ENCODE measurements at places on chromosomes 1 and 21.

DNA sequence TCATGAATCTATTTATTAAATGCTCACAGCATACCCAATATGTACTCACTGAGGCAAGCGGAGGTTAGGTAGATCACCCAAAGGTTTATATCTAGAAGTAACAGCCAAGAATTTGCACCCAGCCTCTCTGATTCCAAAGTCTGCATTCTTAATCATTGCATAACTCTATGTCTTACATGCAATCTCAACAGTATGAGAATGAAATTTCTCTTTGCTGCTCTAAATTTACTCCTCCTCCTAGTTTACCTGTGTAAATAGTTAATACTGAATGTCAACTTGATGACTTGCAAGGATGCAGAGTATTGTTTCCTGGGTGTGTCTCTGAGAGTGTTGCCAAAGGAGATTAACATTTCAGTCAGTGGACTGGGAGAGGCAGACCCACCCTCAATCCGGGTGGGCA is 840.6 kb downstream of the BRINP3 start:
- DNase-seq = no peak

DNA sequence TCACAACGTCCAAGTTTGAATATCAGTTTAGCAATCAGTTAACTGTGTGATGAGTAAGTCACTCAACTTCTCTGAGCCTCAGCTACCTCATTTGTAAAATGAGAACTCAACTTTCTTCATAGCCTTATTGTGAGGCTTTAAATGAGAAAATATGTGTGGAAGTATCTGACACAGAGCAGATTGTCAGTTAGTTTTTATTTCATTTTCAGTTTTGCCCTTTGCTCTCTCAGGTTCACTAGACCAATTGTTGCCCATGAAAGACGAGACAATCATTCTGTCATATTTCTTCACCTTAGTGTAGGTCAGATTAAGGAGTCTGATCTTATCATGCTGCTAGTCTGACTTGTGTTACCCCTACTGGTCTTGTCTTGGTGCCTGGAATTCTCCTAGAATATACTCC is 232.8 kb upstream of the PTBP2 start:
- no peak for DNase-seq

DNA sequence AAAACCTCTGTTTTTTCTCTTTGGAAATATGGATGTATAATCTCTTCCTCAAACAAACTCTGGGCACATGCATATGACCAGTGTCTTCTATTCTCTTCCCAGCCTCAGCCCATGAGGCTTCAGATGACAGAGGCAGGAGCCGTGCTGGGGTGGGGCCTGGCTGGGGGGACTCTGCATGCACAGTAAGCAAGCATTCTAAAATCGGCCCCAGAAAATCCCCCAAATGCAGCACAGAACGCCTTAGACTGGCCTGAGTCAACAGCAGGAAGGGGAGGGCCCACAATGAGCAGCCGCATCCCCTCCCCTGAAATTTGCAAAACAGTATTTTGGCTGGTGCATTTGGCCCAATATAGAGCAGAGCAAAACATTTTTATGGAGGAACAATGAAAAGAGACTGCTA is 47.8 kb downstream of the ITPKB start:
- DNase-seq = no peak

GRCh38 chr1:102790997-102791396 is 317.3 kb downstream of the COL11A1 start:
- DNase-seq = no peak

- DNase-seq = no peak
Measured at GRCh38 chr1:109167001-109167506, 46.7 kb upstream of the SARS1 start.

DNA sequence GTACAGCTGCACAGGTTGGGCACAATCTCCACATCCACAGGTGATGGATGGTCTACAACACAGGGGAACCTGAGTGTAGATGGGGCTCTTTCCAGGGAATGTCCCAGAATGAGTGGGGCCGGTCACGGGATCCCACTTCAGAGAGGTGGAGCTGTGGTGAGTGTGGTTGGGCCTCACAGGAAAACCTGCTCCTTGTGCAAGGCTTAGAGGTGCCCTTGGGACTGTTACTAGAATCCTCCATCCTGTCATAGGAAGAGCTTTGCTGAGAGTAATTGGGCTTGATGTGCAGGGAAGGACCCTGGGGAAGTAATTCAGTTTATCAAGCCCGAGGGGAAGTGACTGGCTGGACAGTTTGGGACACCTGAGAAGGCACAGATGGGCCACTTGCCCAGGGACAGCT is 137.9 kb downstream of the ZSCAN20 start:
- DNase-seq = no peak

- no peak for DNase-seq
Measured at GRCh38 chr21:42193131-42193671, 25.7 kb upstream of the ABCG1 start.

DNA sequence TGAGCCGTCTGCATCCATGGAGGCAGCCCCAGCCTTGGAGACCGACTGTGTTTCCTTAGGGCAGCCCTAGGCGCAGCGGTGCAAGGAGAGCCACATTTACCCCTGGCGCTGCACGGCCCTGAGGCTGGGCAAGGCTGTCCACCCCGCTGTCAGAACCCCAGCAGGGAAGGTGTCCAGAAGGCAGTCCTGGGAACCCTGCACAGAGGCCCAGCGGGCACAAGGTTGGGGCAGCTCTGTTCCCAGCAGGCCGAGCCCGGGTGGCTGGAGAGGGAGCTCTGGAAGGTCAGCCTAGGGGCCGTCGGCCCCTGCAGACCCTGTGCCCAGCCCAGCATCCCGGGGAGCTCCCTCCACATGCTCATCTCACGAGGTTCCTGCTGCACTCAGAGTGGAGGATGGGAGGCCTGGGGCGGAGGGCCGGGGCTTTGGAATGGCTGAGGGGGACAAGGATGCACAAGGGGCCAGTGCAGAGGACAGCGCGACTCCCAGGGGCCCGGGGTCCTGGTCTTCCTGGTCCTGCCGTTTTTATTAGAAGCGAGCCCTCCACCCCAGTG is 19.9 kb upstream of the SAMD11 start:
- DNase-seq = no peak

- DNase-seq = peak; percentile 82
Measured at GRCh38 chr1:107056426-107057196, at the start of gene PRMT6. Gene PRMT6, plus strand, starts transcription at chr1:107056674. Its CDS starts 42 bp downstream, at chr1:107056716.

GRCh38 chr1:81208441-81208840 is 592.3 kb upstream of the ADGRL2 start:
- DNase-seq = no peak

GRCh38 chr1:50272912-50273311 is 150.3 kb downstream of the DMRTA2 start:
- DNase-seq = no peak

DNA sequence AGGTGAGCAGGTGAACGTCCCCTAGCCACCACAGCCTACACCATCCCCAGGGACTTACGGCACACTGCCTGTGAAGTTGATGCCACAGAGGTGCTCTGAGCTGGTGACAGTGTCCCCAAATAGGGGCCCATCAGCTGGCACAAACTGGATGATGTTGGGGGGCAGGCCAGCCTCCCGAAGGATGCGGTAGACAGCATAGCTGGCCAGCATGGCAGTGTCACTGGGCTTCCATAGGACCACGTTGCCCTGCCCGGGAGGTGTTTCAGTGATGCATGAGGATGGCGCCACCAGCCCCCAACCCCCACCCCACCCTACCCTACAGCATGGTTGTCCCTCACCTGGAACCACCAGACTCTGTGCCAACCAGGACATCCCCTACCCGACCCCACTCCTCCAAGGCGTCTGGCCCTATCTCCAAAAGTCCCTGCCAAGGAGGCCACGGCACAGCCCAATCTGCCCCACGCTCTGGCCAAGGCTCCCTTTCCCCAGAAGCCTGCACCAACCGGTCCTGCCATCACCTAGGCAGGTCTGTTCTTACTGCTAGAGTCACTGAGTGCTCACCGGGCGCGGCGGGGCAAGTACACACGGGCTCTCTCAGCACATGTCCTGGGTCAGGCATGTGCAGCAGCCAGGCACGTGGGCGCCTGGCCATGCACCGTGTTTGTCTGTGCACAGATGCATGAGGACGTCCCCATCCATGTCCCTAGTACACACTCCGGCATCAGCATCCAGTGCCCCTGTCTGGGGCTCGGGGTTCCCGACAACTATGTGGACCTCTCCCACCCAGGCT is 20.5 kb downstream of the ALDH4A1 start:
- DNase-seq = no peak

DNA sequence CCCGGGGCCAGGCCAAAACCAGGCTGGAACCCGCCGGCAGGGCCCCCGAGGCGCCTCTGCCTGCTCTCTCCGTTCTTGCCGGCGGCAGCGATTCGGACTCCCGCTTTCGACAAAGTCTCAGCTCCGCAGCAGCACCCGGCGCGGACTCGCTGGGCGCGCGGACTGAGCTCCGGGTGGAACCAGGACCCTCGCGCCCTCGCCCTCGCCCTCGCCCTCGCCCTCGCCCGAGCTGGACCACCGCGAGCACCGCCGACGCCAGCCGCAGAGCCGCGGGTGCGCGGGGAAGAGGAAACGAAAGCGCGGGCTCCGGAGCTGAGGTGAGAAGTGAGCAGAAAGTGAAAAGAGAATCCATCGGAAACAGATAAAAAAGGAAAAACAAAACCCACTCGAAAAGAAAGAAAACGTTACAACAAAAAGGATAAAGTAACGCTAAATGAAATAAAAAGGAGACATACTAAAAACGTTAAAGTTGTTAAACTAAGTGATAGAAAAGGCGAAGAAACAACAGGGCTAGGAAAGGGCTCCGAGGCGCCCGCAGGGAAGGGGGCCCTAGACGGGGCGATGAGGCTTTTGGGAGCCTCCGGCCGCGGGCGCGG is 64.9 kb downstream of the MEF2D start:
- no peak for DNase-seq

DNA sequence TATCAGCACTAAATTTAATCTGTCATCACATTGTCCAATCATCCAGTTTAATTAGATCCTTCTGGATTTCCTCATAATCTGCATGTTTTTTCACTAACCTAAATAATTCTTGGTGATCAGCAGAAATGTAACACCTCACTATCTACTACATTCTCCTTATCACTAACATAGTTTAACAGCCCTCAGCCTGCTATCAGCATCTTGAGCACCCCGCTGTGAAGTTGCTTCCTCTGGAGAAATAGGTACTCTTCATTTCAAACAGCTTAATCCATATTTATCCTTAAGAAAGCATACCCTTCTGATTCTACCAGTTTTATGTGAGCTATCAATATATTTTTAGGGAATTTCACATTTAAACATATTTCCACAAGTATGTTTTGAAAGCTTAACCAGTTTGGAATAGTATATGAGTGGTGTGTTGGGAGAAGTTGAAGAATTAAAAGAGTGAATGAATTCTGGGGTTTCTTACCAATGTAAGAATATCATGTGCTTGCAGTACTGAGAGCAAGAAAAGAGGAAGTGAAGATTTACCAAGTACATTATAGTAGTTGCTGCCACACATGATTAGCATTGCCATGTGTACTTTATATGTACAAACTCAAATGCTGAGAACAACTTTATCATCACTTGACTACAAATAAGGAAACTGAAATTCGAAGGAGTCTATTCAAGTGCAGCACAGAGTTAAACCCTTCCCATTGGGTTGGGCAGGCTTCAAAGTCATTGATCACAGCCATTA is 771.1 kb upstream of the ADGRL4 start:
- no peak for DNase-seq

GRCh38 chr1:19123837-19124236 is 86.2 kb downstream of the UBR4 start:
- DNase-seq = no peak

DNA sequence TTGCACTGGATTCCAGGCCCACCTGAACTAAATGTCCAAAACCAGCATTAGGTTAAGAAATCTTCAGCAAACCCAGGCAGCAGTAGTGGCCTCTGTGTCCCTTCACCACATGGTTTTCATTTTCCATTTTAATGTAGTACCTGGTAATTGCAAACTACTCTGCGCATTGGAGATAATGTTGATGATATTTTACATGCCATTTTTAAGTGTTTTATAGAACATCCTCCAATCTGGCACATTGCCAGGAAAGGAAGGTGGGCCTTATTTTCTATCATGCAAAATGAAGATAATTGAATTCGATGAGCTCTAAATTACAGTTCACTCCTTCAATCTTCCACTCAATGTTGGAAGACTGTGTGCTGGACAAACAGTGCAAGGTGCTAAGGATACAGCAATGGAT is 89.5 kb downstream of the ZC3H11B start:
- no peak for DNase-seq

GRCh38 chr1:235503403-235504121 is 690 bp downstream of the B3GALNT2 start:
- DNase-seq = peak; percentile 24

DNA sequence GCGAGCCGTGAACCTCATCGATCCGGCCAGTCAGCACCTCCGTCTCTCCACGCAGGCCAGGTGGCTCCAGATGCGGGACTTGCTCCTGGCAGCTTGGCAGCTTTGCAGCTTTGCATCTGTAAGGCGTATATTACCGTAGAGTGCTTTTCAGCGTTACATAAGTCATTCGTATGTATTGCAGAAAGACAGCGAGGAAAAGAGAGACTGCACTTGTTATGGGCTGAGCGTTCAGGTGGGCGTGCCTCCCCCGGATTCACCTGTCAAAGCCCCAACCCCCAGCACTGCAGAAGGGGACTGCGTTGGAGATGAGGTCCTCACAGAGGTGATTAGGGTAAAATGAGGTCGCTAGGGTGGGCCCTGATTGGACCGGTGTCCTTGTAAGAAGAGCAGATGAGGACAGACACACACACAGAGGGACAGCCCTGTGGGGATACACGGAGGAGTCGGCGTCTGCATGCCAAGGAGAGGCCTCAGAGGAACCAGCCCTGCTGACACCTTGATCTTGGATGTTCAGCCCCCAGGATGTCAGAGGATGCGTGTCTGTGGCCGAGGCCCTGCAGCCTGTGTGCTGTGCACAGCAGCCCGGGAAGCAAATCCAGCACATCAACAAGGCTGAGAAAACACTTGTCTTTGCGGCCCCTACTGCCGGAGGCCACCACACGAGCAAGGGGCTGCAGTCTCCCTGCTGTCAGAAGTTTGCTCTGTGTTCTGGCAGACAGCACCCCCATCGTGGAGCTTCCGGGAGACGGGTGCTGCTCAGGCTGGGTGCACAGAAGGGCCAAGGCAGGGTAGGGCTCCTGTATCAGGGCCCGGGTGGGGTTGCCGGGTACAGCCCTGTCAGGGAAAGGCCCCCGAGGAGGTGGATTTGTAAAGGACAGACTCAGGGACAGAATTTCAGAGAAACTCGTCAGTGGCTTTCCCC is 10.9 kb upstream of the AGPAT3 start:
- DNase-seq = no peak

DNA sequence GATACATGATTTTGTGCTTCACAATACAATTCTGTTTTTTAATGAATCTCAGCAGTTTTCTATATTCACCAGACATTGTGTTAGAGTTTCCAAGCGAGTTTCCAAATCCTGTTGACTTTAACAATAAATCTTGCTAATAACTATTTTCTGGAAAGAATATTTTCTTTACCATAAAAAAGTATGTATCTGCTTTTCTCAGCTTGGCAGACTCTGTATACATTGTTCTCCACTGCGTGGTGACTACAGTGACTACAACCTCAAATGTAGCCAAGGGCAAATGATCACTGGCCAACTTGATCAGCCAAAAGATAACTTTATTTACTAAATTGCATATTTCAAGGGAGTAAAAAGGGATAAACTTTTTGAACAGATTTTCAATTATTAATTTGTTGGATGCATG is 325.9 kb upstream of the ADAMTS5 start:
- no peak for DNase-seq

- DNase-seq = no peak
Measured at GRCh38 chr1:160453443-160453842, 53.1 kb downstream of the VANGL2 start.

- no peak for DNase-seq
Measured at GRCh38 chr1:42928859-42929258, 29.8 kb downstream of the SLC2A1 start.

- DNase-seq = no peak
Measured at GRCh38 chr1:232484856-232485255, 145.1 kb downstream of the SIPA1L2 start.
